ENCODE measurements at places on chromosomes 6 and 20.

- no peak for DNase-seq
Measured at GRCh38 chr20:14830466-14830865, 493.1 kb upstream of the FLRT3 start.

GRCh38 chr20:1105599-1106194, 12.7 kb upstream of the PSMF1 start:
- DNase-seq, result no peak

- DNase-seq, result peak; percentile 55
Measured at GRCh38 chr6:15501826-15502445, 160.9 kb downstream of the DTNBP1 start.

GRCh38 chr20:13809373-13809772, 24.5 kb downstream of the NDUFAF5 start:
- DNase-seq, result no peak

DNA sequence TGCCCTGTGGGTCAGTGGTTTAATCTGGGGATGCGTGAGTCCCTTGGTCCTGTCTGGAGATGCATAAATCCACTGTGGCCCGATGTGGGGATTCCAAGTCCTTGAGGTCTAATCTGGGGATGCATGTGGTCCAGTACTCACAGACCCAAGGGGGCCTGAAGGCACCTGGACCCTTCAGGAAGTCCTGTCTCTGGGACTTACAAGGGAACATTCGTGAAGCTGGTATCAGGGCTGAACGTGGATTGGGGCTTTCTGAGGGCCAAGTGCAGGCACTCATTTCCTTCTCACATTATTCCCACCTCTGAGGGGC, 25.2 kb upstream of the GTSF1L start:
- DNase-seq, result no peak

DNA sequence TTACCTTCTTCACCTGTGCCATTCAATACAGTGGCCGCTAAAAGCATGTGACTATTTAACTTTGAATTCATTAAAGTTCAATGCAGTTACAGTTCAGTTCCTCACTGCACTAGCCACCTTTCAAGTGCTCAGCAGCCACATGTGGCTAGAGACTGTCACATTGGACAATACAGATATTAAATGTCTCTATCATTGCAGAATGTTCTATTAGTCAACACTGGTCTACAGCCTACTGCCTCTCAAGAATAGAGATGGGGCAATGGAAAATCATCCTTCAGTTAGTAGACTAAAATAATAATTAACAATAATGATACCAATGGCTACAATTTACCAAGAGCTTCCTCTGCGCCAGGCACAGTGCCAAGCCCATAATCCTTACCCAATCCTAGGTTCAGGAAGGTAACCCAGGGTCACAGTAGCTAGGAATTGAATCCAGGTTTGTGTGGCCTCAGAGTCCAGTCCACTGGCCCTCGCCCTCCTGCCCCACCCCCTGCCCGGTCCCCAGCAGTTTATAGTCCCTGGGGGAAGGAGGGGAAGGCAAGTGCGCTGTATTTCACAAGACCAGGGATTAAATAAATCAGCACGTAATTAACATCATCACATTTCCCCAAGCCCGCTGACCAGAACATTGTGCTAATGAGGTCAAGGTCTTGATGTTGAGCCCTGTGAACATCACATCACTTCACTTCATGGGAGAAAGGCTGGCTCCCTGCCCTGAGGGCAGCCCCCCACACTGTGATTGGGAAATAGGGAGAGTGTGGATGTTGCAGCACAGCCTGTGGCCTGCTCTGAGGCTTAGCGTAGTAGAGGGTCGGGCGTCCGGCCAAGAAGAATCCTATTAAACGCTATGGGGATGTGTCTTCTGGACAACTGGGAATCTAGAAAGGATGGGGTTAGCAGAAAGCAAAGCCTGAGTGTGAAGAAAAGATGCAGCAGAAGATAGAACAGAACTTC, 147.2 kb downstream of the VEGFA start:
- DNase-seq, result no peak

GRCh38 chr6:154996841-154997311, 1.8 kb downstream of the TIAM2 start:
- DNase-seq, result no peak

DNA sequence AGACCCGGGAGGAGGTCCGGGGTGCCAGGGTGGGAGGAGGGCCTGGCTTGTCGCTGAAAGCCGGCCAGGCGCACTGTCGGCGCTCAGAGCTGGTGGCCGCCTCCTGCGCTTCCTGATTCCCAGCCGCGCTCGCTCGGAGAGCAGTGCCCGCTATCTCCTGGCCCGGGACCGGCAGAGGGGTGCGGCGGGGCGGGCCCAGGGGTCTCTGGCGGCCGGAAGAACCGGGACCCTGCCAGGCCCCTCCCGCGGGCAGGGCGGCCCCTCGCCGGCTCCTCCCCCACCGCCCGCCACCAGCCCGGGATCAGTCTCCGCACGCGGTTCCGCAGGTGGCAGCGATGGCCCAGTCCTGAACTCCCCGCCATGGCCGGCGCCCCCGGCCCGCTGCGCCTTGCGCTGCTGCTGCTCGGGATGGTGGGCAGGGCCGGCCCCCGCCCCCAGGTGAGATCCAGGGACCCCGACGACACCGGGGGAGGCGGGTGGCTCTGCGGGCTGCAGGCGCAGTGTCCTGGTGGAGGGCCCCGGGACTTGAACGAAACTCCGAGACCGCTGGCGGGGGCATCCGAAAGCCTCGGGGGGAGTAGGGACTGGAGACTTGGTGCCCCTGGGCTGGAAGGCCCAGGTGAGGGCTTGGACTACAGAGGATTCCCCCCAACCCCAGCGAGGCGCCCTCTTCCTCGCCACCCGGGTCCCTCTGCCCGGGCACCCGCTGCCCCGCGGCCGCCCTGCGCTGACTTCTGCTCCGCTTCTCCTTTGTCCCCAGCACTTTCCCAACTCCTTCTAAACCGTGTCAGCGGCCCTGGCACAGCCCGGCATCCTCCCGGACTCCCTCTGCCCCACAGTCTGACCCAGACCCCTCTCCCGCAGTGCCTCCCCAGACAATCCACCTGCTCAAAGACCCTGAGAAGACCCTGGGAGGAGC, at the start of gene GLP1R:
TSS of gene GLP1R (plus strand) at position 301 of the 919 bp plus-strand sequence. CDS start at position 361, 60 bp downstream.
- DNase-seq, result no peak

DNA sequence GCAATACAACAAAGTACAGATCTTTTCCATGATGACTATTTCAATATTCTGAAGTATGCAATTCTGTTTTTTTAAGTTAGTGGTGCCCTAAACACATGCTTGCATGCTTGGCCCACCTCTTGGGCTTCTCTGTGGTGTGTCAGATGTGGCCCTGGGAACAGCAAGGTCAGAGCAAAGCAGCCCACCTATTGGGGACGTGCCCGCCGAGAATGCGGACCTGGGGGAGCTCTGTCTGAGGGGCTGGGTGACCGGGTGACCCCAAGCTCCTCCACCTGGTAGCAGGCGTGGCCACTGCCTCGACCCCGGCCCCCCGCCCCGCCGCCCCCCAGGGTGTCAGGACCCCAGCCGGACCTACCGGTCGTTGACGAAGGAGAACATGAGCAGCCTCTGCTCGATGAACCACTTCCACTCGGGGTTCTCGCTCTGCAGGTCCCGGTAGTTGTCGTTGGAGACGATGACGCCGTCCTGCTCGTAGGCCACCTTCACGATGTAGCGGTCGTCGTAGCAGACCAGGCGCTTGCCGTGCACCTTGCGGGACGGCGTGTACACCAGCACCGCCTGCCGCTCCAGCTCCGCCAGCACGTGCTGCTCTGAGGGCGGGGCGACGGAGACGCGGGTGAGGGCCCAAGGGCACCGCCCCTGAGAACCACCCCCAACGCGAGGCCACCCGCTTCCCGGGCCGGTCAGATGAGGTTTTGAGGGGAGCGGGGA, 28.3 kb downstream of the ZC3H12D start:
- no peak for DNase-seq

- no peak for DNase-seq
Measured at GRCh38 chr20:36309643-36310042, 3.5 kb downstream of the DLGAP4 start.

DNA sequence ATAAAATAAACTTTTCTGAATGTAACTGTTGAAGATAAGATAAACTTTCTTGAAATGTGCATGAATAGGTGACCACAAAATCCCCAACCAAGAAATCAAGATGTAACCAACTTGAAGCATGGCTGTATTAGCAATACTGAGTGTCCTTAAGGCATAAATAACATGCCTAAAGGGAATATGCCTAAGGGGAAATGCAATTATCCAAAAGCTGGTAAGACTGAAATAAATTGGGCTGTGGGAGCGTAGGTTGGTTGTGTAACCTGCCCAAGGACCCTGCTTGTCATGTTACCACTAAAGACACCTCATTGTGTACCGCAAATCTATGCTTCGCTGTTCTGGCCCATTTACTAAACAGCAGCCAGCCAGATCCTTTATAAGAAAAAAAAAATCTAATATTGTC, 200.8 kb upstream of the PDE10A start:
- no peak for DNase-seq

DNA sequence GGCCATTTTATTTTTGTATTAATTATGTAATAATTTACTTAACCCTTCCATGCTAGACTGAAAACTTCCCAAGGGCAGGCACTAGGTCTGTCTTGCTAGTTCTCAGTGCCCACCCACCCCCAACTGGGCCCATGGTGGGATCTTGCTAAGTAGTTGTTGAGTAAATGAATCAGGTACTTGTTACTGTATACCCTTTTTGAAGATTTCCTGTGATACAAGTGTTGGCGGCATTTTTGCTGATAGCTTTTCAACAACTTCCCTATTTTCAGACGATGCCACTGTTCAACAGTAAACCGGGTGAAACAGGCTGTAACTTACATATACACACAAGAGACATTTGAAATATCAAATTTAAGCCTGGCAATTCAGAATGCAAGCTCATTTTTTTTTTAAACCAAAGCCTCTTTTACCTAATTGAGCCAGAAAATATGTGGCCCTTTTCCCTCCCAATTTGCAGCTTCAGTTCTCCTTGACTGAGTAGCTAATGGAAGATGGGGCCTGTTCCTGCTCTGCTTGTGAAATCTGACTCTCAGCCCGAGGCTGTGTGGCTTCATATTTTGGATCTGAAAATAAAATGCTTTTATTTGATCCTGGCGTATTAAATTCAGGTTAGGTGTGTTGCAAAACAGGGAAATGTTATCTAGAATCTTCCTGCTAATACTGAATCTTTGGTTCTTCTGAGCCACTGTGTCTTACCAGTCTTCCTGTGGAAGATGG, 288.3 kb downstream of the NRN1 start:
- DNase-seq, result no peak

GRCh38 chr6:136771306-136771705, 21.0 kb downstream of the MAP3K5 start:
- no peak for DNase-seq

DNA sequence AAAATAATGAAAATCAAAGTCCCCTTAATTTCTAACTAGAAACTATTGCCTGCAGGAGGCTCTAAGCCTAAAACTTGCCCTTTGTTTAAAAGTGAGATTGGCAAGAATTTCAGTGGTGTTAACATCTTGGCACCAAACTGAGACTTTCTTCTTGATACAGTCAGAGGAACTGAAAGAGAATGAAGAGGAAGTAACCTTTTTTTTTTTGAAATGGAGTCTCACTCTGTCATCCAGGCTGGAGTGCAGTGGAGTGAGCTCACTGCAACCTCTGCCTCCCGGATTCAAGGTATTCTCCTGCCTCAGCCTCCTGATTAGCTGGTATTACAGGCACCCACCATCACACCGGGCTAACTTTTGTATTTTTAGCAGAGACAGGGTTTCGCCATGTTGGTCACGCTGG, 3.6 kb downstream of the DOP1A start:
- no peak for DNase-seq

DNA sequence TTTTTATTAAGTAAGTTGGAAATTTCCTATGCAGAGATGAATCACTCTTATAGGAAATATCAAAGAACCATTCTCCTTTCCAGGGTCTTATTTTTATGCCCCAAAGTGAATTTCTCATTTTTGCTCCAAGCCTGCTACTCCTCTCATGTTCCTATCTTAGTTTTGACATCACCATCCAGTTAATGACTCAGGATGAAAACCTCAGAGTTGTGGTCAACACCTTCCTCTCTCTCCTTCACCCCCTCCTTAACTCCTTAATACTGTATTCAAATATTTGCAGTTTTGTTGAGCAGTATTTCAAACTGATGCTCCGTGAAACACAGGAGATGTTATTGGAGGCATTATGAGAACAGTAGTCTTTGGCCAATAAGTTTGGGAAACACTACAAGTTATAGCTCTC, 64.1 kb downstream of the NRN1 start:
- no peak for DNase-seq

GRCh38 chr6:128305228-128305627, 215.2 kb downstream of the PTPRK start:
- DNase-seq, result no peak

- no peak for DNase-seq
Measured at GRCh38 chr6:149140910-149141290, 176.6 kb upstream of the TAB2 start.

GRCh38 chr6:114364301-114364700, 21.5 kb upstream of the HS3ST5 start:
- no peak for DNase-seq

DNA sequence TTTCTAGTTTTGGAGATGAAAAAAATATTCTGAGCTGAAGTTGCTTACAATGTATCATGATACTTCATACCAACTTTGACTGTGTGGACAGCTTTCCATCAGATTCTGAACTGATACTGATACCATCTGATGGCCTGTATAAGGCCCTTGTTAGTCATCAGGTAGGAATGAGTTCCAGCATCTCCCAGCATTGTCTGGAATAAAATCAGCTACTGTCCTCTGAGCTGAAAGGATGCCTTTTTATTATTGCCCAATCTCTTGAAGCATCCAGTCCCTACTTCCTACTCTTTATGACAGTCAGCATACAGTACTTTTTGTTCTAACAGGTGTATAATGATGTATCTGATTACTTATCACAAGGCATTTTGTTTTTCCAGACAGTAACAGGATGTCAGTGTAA, 70.6 kb upstream of the EYA4 start:
- no peak for DNase-seq

DNA sequence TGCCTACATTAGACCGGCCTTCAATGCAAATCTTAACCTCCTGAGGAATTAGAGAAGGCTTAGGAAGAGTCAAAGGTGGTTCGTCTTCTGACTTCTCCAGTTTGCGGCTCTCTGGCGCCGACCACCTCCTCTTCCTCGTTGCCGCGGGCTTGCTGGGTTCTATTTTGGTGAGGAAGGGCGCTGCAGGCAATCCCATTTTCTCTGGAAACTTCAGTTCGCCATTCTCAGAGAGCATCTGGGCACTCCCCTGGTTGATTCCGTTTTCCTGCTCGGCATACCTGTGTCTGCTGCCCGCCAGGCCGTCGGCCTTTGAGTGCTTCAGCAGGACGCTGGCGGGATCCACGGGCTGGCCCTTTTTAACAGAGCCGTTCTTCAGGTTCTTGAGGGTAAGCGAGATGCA, 67.9 kb downstream of the GMPR start:
- no peak for DNase-seq

- DNase-seq, result no peak
Measured at GRCh38 chr6:93453956-93454355, 34.6 kb upstream of the EPHA7 start.

- no peak for DNase-seq
Measured at GRCh38 chr20:8132484-8133309, 631 bp downstream of the PLCB1 start.

GRCh38 chr6:13452346-13453117, 34.9 kb downstream of the GFOD1 start:
- DNase-seq, result no peak

GRCh38 chr6:33731751-33732282, 14.9 kb downstream of the IP6K3 start:
- no peak for DNase-seq
